ENCODE measurements at places on chromosomes 2 and 18.
A peak's percentile ranks its signal among the peaks of the same experiment; 100 is the strongest.

DNA sequence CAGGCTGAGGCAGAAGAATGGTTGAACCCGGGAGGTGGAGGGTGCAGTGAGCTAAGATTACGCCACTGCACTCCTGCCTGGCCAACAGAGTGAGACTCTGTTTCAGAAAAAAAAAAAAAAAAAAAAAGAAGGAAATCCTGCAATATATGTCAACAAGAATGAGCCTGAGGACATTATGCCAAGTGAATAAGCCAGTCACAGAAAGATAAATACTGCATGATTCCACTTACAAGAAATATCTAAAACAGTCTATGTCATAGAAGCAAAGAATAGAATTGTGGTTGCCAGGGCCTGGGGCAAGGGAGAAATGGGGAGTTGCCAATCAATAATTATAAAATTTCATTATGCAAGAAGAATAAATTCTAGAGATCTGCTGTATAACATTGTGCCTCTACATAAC is 425.8 kb downstream of the NRXN1 start:
- no peak for DNase-seq

GRCh38 chr18:3593381-3593903 is 143.5 kb downstream of the TGIF1 start:
- no peak for DNase-seq

DNA sequence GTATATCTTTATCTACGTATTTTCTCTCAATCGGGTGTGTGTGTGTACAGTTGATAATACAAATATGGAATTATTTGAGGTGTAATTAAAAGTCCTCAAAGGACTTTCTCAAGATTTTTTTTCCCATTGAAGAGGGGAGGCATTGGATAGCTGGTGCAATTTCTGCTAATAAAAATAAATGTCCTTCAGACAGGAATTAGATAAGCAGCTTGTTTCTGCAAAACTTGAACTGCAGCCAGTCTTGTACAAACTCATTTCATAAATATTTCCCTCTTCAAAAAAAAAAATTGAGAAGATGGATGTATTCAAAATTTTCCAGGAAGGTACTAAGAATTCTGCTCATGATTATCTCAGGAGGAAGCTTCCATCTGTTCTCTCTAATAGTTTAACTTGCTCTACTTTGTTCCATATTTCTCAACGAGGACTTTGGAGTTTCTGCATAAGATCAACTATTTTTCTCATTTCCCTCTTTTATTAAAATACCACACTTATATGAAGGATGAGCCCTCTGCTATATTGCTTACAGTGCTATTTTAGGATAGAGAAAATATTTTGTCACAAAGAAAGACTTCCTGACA is 33.0 kb upstream of the GLS start:
- DNase-seq, result no peak

GRCh38 chr2:74079522-74080341 is 68.0 kb downstream of the BOLA3 start:
- DNase-seq, result no peak

GRCh38 chr2:112884869-112885505 is 26.0 kb upstream of the IL37 start:
- DNase-seq, result peak; percentile 39

GRCh38 chr2:71851094-71851750 is 296.4 kb downstream of the CYP26B1 start:
- no peak for DNase-seq

DNA sequence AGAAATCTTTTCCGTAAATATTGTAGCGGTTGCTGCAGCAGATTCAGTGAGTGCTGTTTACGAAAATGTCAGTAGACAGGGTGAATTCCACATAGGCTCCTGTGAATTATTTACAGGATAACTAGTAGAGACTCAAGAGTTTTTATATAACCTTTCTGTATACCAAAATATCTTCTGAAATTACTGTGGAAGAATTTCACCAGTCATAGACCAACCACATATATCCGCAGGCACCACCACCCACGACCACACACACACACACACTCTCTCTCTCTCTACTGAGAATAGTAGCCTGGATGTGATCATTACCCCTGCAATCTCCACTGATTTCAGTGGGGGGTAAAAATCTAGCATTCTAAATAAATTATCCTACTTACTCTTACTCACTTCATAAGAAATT is 341.8 kb downstream of the RBM43 start:
- DNase-seq, result no peak

GRCh38 chr2:46268196-46268595 is 29.0 kb upstream of the EPAS1 start:
- no peak for DNase-seq

GRCh38 chr2:107961395-107961794 is 24.9 kb upstream of the SLC5A7 start:
- no peak for DNase-seq

- no peak for DNase-seq
These were observed 39.4 kb downstream of the BMP10 start for GRCh38 chr2:68831686-68832232.

- no peak for DNase-seq
These were observed 155.5 kb upstream of the CAVIN2 start for GRCh38 chr2:192002418-192002817.

DNA sequence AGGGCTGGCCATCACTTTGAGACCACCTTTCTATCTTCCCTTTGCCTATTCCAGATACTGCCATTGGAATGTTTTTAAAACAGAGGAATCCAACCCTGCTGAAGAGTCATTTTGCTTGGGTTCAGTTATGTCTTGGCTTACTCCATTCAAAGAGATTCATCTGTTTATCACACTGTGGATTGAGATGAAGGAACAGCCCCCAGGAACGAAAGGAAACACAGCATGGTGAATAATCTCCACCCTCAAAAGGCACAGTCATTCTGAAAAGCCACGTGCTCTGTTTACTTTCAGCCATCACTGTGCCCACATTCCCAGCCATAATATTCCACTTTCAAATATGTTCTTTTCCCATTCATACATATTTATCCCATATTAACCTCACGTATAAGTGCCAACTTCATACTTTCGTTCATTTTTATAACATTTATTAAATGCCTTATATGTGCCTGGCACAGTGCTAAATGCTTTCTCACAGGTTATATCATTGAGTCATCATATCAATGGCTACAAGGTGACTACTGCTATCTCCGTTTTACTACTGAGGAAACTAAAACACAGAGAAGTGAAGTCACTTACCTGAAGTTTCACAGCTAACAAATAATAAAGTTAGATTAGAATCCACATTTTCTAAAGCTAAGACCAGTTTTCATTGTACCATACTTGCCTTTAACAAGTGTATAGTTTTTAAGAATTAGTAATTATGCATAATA is 143.6 kb downstream of the OSR1 start:
- DNase-seq, result no peak

DNA sequence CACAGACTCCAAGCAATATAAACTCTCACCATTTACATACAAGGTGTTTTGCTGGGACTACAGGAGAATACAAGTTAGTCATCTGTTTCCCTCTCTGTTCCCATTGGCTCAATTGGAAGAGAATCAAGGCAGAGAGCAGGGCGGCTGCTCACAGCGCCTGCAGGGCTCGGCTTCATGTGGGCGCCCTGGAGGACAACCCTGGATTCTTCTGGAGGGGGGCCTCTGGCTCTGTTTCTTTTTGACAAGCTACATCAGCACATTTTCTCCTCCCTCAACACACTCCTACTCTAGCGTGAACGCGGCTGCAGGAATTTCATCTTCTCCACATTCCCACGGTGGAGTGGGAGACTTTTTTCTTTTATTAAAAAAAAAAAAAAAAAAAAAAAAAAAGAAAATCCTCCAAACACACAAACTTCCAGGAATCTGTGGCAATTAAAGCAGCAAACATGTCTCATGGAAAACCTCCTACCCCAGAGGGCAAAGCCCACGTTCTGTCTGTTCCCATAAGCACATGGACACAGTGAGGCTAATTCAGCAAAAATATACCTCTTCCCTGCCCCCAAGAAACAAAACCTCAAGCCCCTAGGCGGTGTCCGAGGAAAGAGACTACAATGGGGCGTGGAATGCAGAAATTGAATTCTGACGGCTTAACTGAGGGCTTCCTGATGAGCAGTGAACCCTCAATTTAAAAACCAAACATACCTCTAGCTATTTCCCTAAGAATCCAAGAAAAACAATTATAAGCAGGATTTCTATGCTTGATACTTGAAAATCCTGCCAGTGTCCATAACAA is 50.6 kb downstream of the PARD6G start:
- no peak for DNase-seq

GRCh38 chr2:159228081-159228581 is 58.4 kb downstream of the WDSUB1 start:
- DNase-seq, result no peak

GRCh38 chr2:96636551-96637171 is 1.5 kb downstream of the KANSL3 start:
- DNase-seq, result no peak

GRCh38 chr2:176729706-176730569 is 460.7 kb downstream of the MTX2 start:
- DNase-seq, result no peak

DNA sequence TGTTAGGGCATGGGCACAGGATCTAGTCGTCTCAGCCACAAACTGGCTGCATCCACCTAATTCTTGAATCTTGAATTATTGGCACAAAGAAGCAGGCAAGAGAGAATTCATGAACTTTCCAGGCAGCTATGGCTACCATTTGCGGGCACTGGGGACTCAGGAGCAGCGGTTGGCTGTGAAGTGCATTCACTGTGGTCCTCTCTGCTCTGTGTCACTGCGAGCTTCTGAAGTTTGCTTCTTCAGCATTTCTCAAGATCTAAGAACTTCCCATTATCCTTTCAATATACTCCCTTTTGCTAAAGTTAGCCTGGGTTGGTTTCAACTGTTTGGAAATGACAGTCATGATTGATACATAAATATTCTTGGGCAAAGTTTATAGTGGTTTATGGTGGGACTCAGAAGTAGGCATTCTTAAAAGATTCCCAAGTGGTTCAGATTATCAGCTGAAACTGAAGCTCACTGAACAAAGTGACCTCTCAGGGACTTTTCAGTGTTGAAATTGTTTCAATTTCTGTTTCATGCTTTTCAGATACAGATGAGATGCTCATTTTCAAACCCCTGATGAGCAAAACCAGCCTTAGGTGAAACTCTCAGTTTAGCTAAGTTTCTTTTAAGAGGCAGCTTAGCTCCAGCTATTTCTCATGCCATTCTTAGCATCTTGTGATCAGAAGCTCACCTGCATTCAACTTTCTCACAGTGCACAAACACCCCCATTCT is 1258.3 kb upstream of the GYPC start:
- no peak for DNase-seq

- DNase-seq, result no peak
These were observed 774 bp upstream of the FZD7 start for GRCh38 chr2:202032846-202033316.

DNA sequence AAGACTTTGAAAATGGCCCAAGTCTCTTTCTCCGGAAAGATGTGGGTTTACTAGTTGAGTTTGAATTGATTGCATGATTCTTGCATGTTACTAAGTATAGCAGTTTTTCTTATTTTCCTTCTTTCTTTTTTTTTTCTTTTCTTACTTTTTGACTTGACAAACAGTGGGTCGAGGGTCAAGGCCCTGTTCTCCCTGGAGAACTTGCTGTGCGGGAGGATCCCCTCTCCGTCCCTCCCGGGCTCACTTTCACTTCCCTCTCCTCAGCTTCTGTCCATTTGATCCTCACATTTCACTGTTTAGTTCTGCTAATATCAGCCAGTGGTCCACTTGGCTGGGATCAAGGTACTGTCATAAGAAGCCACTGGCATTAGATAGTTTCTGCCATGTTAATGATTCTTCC is 767.4 kb downstream of the TDRD15 start:
- DNase-seq, result no peak

DNA sequence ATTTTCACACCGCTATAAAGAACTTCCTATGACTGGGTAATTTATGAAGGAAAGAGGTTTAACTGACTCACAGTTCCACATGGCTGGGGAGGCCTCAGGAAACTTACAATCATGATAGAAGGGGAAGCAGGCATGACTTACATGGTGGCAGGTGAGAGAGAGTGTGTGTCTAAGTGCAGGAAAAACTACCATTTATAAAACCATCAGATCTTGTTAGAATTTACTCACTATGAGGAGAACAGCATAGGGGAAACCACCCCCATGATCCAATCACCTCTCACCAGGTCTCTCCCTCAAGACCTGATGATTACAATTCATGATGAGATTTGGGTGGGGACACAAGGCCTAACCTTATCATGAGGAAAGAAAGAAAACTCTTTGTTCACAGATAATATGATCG is 174.6 kb downstream of the SRBD1 start:
- no peak for DNase-seq

DNA sequence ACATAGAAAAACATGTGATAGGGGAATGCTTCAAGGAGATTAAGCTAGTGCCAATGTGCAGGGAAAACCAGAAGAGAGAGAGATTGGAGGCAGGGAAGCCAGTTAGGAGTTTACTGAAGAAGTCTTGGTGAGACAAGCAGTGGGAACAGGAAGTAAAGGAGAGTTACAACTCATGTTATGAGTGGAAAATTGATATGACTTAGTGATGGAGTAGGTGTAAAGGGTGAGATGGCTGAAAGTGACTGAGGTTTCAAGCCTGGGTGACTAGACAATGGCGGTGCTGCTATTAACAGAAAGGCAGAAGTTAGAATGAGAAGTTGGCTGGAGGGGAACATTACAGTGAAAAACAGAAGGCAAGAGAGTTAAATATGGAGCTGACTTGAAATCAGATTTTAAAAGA is 16.5 kb downstream of the DOK1 start:
- no peak for DNase-seq
